A549 treated with dexamethasone at 1 μM for 4 hours (cell line): ENCODE measurements at places on chromosomes 3 and 15. TPM values are rescaled to one million over a fixed set of nuclear protein-coding genes. Genes with fewer than 3 reads are reported as not detected.

Gene P2RY1
- 0.37 to 0.54 TPM (median 0.45 TPM) in 5 replicates for total RNA-seq

Gene FOXB1
- total RNA-seq, result not detected in 5 replicates

Gene SERINC4
- 0.06 to 0.15 TPM (median 0.09 TPM) in 5 replicates for total RNA-seq

Gene CPN2
- total RNA-seq, result not detected in 5 replicates

Gene NUP210
- total RNA-seq, result 25.7 to 45.1 TPM (median 43.0 TPM) in 5 replicates

Gene HIGD2B
- total RNA-seq, result 0.10 TPM in 1 of 5 replicates, not detected in the others

Gene CHRNA7
- total RNA-seq, result 3.2 to 4.8 TPM (median 4.0 TPM) in 5 replicates

Gene PP2D1
- total RNA-seq, result not detected in 5 replicates
